ENCODE measurements at places on chromosomes 13 and 19. TPM values are rescaled to one million over a fixed set of nuclear protein-coding genes. Genes with fewer than 3 reads are reported as not detected.
A peak's percentile ranks its signal among the peaks of the same experiment; 100 is the strongest.

DNA sequence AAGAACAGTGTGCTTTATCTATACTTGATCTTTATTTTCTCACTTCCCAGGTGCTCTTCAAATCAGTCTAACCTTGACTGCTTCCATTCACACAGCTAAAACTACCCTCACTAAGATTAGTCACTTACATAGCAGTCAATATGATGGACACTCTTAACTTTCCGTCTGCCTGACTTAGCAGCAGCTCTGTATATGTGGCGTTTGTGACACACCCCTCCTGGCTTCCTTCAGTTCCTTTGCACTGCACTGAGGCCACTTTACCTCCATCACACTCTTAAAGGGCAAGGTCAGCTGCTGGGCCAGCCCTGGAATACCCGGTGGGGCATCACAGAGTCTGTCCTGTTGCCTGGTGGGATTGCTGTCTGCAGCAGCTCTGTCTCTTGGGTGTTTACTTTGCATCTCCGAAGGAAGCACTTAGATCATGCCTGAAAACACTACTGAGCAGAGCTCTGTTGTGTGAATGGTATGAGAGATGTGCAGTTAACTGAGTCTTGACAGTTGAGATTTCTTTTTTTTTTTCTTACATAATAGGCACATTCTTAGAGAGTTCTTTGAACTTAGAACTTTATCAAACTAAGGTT lies 35.6 kb upstream of the IL17D start:
- no peak for ATAC-seq

DNA sequence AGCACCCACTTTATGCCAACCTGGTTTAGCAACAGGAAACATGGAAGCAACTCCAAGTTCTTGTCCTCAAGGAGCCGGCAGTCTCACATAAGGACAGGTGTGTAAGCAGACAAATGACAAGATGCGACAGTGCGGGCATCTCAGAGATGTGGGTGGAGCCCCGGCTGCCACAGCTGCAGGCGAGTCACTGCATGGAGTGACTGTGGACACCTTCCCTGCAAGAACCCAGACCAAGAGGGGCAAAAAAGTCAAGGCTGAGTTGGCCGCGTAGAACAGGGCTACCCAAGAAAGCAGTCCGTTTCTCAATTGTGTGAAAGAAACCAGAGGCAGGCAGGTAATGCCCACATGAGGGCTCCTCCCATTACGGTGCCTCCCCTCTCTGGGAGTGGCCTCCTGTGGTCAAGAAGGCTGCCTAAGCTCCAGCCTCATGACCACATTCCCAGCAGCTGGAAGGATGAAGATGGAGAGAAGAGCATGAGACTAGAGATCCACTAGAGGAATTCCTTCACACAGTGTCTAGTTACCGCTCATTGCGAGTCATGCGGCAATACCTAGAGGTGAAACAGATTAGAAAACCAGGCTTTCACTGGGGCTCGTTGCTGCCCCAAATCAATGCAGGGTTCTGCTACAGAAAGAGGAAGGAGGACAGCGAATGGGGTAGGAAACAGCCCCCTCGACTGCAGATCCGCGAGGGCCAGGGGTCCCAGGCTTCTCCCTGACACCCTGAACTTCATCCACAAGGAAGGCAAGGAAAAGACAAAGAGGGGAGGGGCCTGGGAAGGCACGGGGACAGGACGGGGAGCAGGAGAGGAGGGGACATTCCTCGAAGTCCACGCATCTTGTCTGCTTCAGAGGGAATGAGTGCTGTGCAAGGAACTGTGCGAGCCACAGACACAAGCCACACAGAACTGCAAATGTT lies 80.2 kb downstream of the SPACA7 start:
- ATAC-seq = no peak

- ATAC-seq = peak; percentile 30
Measured at GRCh38 chr19:7705387-7706187, 3.7 kb upstream of the FCER2 start.

GRCh38 chr13:93862259-93862658 lies 617.2 kb downstream of the DCT start:
- ATAC-seq = no peak

DNA sequence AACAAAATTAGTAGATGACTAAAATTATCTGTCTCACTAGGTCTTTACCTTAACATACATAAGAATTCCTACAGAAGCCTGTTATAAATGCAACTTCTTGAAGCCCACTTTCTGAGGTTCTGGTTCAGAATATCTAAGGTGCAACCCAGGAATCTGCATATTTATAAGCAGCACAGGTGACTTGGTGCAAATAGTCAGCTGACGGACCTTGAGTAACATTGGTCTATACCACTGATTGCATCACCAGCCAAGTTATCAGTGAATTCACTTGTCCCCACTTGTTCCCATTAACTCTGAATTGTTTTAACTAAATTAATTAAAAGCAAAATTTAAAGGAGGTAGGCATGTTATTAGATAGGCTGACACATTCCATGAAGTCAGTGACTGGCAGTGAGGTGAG lies 109.9 kb downstream of the FRY start:
- no peak for ATAC-seq

- ATAC-seq = no peak
Measured at GRCh38 chr19:51830274-51830673, 35.3 kb downstream of the FPR3 start.

DNA sequence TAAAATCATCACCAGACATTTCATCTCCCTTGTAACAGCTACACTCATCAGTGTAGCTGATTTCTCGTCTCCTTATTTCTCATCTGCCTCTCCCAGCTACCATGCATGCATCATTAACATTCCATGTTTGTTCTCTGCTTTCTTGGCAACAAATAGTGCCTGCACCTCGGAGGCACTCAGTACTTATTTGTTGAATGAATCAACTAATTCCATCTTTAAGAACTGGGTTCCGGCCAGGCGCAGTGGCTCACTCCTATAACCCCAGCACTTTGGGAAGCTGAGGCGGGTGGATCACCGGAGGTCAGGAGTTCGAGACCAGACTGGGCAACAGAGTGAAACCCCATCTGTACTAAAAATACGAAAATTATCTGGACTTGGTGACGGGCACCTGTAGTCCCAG lies 63.9 kb upstream of the GTF3A start:
- ATAC-seq = no peak

- ATAC-seq = peak; percentile 88
Measured at GRCh38 chr13:96940961-96941360, 53.3 kb downstream of the OXGR1 start.

PTPRH gene
- total RNA-seq = 3.6 TPM

IGLON5 gene
- total RNA-seq = not detected
